SK-N-DZ (cell line): ENCODE measurements at places on chromosomes 16 and 17.
A peak's percentile ranks its signal among the peaks of the same experiment; 100 is the strongest.

GRCh38 chr17:76872221-76872873, 4.1 kb downstream of the MGAT5B start:
- DNase-seq, result no peak

GRCh38 chr17:76141212-76142038, at the start of gene FOXJ1:
TSS of gene FOXJ1 (minus strand) at chr17:76141245. CDS start at chr17:76140395, 850 bp downstream.
- DNase-seq, result peak; percentile 93

- no peak for DNase-seq
These were observed 942.1 kb downstream of the KCNJ2 start for GRCh38 chr17:71111460-71111859.

GRCh38 chr16:84567286-84567962, 50.5 kb downstream of the COTL1 start:
- DNase-seq, result no peak

GRCh38 chr16:88464447-88465318, 11.6 kb downstream of the ZFPM1 start:
- peak; percentile 82 for DNase-seq
